ENCODE measurements at places on chromosomes 3 and 15.

GRCh38 chr3:149352556-149352955 is 19.1 kb upstream of the TM4SF18 start:
- DNase-seq = peak; percentile 88

- peak; percentile 61 for DNase-seq
These were observed 182.2 kb downstream of the FNDC3B start for GRCh38 chr3:172221547-172221946.

DNA sequence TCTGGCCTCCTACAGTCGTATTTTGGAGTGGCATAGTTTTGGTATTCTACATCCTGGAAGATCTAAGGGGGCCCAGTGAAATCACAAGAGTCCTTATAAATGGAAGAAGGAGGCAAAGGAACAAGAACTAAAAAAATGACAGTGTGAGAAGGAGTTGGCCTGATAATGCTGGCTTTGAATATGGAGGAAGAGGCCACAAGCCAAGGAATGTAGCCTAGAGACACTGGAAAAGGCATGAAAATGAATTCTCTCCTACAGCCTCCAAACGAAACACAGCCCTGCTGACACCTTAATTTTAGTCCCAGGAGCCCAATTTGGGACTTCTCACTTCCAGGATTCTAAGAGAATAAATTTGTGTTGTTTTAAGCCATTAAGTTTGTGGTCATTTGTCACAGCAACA is 54.6 kb upstream of the LIPC start:
- DNase-seq = no peak

- DNase-seq = no peak
These were observed 212.0 kb downstream of the XXYLT1 start for GRCh38 chr3:195059006-195059350.

- DNase-seq = no peak
These were observed 2.3 kb upstream of the EIF2AK4 start for GRCh38 chr15:39931615-39932014.

GRCh38 chr3:101072300-101072699 is 79.1 kb upstream of the ABI3BP start:
- DNase-seq = no peak

- no peak for DNase-seq
These were observed 88.0 kb upstream of the ACKR4 start for GRCh38 chr3:132509096-132509495.
